ENCODE measurements at places on chromosomes 12 and 14.

GRCh38 chr12:131756441-131756840 lies 45.6 kb downstream of the SFSWAP start:
- DNase-seq: no peak

GRCh38 chr12:29690728-29691127 lies 93.0 kb downstream of the TMTC1 start:
- no peak for DNase-seq

DNA sequence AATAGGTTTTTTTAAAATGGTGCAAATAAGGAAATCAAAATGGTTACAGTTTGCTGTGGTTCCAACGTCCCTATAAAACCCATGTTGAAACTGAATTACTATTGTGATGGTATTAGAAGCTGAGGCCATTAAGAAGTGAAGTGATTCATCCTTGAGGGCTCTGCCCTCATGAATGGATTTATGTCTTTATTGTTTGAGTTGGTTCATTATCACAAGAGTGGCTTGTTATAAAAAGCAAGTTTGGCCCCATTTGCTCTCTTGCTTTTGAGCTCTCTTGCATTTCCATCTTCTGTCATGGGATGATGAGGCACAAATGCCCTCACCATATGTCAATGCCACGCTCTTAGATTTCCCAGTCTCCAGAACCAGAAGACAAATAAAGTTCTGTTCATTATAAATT lies 62.3 kb downstream of the PRKD1 start:
- no peak for DNase-seq

- DNase-seq: no peak
Observed at GRCh38 chr14:57714487-57714931, 151.4 kb downstream of the SLC35F4 start.

DNA sequence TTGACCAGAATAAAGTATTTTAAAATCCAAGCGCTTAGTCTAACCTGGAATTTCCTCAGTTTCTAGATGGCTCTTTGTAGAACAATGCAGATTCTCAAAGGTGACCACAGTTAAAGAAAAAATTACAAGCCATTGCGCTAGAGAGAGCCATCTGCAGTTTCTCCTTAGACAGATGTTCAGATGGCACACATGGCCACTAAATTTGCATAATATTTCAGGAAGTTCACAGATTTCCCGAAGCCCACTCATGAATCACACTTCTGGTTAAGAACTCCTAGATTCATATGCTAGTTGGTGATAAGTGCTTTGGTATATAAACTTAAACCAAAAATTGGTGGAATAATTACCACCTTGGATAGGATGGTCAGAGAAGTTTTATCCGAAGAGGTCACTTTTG lies 749 bp downstream of the AKAP3 start:
- no peak for DNase-seq

DNA sequence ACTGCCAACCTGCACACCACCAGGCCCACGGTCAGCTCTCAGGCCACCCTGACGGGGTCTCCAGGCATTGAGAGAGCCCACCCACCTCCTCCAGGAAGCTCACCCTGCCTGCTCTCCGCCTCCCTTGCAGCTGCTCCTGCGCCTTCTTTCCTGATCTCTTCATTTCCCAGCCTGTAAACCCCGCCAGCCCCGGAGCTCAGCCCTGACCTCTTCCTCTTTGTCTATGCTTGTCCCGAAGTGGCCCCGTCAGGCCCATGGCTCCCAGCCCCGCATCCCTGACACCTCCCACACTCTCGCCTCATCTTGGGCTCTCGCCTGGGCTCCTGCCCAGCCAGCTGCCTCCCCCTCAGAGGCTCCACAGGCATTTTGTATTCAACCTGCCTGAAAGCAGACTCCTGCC lies 139.3 kb downstream of the CALM1 start:
- DNase-seq: no peak

DNA sequence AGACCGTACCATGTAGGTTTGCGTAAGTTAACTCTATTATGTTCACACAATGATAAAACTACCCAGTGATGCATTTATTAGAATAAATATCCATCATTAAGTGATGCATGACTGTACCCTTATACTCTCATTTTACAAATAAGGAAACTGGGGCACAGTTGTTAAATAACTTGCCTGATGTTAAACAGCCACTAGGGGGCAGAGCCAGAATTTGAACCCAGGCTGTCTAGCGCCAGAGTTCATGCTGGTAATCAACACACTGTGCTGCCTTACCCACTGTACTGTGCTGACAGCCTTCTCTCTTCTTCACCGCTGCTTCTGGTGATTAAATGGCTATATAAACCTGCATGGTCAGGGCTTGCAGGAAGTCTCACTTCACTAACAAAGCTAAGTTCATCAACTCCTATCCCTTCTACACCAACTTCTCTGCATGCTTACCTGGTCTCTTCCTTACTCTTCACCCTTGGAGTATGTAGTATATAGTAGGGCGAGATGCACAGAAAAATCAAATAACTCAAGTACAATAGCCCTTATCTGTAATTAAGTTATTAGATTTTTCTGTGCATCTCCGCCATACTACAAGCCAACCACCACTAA lies 43.6 kb upstream of the APPL2 start:
- DNase-seq: peak; percentile 76

- no peak for DNase-seq
Observed at GRCh38 chr14:75254381-75254822, 24.2 kb upstream of the FOS start.

GRCh38 chr14:68966872-68967301 lies 12.2 kb downstream of the ACTN1 start:
- DNase-seq: no peak
